ENCODE measurements at places on chromosomes 16 and 17.
A peak's percentile ranks its signal among the peaks of the same experiment; 100 is the strongest.

DNA sequence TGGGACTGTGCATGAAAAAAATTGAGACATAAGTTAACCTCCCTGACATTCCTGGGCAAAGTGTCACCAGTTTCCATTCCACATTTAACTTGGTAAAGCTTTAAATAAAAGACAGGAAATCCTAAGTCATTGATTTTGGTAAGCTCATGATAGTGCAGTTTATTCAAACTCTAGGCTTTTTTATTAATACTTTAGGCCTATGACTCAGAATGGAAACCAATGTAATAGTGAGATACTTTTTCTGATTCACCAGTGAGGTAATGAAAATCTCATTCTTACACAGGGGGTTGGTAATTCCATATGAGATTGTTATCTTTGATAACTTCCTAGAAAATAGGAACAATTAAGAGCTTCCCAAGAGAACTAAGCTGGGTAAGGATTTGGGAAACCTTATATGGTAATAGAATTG, 91.1 kb downstream of the NLK start:
- DNase-seq = no peak

GRCh38 chr17:72169823-72170222, 49.0 kb downstream of the SOX9 start:
- DNase-seq = no peak

DNA sequence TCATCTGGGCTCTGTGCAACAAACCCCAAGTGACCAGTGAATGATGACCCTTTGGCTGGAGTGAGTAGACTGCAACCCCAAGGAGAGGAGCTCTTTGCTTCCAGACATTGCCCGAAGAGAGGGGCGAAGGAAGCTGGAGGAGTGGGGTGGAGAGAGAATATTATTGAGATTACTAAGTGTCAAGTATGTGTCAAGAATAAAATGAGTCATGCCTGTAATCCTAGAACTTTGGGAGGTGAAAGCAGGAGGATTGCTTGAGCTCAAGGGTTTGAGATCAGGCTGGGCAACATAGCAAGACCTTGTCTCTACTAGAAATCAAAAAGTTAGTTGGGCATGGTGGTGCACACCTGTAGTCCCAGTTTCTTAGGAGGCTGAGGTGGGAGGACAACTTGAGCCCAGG, 142.0 kb upstream of the CCL2 start:
- DNase-seq = no peak

DNA sequence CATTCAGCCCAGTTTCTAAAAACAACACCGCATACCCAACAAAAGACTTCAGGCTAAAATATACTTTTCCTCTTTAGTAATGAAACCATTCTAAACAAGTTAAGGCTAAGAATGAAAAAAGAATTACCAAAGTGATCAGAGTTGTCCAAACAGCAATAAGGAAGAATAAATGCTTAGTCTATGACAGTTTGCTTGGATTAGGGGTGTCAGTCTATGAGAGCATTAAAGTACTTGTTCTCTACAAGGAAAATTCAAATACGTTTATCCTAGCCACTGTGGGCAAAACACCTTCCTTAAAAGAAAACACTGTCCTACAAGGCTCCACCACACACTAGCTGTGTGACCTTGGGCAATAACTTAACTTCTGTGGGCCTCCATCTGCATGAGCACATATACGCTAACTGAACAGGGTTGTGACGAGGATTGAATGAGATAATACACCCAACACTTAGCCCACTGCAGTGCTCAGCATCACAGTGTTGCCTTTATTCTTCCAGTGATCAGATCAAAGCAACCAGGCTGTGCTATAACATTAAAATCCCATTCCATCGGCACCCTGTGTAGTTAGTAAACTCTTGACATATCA, 53.6 kb downstream of the TEX2 start:
- DNase-seq = no peak

DNA sequence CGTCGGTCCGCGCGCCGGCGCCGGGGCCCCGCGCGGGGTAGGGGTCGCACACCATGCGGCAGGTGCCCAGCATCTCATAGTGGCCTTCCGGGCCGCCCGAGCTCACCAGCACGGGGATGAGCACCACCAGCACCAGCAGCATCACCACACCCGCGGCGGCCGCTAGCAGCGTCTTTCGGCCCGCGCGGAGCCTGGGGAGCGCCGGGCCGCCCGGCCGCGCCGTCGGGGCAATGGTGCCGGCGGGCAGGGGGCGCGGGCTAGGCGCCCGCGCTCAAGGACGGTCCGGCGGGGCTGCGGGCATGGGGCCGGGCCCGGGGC, 237 bp downstream of the C1QL1 start:
- DNase-seq = no peak

GRCh38 chr17:10435096-10435495, 13.3 kb upstream of the MYH8 start:
- no peak for DNase-seq

DNA sequence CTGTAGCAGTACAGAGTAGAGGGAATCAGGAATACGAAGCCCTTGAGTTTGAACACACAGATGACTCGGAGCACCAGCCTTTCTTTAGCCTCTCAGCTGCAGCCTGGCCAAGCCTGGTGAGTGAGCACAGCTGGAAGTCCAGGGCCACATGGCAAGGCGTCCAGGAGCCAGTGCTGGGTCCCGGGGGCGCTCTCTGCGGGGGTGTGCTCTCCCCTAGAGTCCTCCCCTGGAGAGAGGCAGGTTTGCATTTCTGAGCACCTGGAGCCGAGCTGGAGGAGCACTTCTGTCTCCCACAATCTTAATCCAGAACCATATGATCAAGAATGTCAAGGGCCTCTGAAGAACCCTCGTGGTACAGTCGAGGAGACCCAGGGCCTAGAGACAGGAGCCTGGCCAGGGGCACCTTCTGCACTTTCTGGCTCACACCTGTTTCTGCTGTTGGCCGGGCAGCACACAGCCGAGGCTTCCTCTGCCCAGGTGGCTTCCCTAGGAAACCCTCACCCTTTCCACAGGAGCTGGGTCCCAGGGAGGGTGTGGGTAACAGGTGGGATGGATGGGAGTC, 78.3 kb downstream of the PLD6 start:
- no peak for DNase-seq

- peak; percentile 48 for DNase-seq
Observed at GRCh38 chr16:57609541-57610401, 18.7 kb upstream of the ADGRG1 start.

DNA sequence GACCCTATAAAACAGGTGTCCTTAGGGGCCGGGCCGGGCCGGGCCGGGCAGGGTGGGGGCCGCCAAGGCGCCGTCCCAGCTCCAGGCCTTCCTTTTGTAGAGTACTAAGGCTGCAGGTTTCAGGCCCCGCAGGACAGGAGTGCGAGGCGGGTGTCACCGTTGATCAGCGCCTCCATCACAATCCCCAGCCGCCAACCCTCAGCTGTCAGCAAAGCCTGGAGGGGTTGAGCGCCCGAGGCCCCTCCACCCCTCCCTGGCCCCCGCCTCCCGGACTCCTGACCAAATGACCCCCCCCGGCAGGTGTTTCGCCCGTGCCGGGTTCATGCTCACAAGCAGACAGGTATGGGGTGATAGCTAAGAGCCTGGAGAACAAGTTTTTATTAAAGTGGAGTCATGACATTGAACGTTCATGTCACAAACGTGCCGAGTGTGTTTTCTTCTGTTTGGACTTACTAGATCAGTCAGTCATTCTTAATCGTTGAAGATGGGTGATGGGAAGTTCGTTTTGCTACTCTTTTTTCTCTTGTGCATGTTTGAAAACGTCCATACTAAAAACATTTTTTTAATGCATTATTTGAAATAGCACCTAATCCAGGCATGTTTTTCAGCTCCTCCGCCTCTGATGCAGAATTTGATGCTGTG, 534 bp downstream of the ARL2BP start:
- DNase-seq = no peak

GRCh38 chr17:3695129-3695722, 729 bp downstream of the P2RX5 start:
- DNase-seq = no peak

DNA sequence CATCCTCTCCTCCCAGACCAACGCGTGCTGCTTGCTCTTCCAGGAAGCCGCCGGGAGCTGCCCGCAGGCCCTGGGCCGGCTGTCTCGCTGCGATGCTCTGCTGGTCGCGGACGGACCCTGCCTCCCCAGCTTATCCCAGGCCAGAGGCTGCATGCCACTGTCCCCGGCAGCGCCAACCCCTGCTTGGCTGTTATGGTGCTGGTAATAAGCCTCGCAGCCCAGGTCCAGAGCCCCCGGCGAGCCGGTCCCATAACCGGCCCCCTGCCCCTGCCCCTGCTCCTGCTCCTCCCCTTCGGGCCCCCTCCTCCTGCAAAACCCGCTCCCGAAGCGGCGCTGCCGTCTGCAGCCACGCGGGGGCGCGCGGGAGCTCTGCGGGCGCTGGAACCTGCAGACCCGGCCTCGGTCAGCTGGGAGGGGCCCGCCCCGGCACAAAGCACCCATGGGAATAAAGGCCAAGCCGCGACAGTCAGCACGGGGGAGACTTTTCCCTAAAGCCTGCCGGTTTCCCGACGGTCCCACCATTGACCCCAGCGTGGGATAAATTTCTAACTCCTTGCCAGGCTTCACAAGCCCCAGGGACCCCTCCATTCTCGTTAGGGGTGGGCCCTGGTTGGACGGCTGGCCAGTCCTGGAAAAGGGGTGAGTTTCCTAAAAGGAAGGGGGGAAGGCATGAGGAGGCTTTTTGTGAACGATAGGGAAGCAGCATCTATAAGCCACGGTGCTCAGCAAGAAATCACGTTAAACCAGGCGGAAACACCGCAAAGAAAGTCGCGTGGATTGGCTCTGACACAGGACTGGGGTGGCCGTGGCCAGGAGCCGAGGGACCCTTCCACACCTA, 11.2 kb downstream of the ENPP7 start:
- DNase-seq = peak; percentile 83

- peak; percentile 84 for DNase-seq
Observed at GRCh38 chr17:27455914-27456680, at the start of gene KSR1. KSR1 (plus strand) TSS chr17:27456448; CDS start chr17:27456644, 196 bp downstream.

DNA sequence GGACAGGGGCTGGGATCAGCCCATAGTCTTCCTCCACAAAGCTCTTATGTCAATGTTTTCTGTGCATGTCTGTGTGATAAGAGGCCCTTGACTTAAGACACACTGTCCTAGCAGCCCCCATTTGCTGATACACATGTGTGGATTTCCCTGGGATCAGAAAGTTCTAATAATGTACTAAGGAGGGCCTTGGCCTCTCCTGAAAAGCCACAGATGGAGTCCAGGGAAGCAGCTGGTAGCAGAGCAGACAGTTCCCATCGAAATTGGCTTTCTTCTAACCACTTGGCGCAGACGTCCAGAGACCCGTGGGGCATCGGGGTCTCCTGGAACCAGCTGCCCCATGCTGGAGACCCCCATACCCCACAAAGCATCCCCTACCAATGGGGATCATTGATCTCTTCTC, 4.3 kb upstream of the GP2 start:
- DNase-seq = no peak

- DNase-seq = no peak
Observed at GRCh38 chr17:1577182-1577581, 14.6 kb upstream of the PITPNA start.

DNA sequence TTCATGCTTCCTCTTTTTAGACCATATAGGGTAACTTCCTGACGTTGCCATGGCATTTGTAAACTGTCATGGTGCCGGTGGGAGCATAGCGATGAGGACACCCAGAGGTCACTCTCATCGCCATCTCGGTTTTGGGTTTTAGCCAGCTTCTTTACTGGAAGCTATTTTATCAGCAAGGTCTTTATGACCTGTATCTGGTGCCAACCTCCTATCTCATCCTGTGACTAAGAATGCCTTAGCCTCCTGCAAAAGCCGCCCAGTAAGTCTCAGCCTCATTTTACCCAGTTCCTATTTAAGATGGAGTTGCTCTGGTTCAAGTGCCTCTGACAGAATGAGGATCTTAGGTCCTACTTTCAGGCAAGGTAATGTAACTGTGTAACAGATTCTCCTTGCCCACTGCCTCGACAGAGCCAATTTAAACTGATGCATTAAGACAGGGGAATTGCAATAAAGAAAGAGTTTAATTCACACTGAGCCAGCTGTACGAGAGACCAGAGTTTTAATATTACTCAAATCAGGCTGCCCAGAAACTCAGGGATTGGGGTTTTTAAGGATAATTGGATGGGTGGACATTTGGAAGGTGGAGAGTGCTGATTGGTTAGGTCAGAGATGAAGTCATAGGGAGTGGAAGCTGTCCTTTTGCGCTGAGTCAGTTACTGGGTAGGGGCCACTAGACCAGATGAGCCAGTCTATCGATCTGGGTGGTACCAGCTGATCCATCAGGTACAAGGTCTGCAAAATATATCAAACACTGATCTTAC, 59.9 kb upstream of the ATF7IP2 start:
- no peak for DNase-seq

- no peak for DNase-seq
Observed at GRCh38 chr17:5672141-5672540, 87.8 kb upstream of the NLRP1 start.

DNA sequence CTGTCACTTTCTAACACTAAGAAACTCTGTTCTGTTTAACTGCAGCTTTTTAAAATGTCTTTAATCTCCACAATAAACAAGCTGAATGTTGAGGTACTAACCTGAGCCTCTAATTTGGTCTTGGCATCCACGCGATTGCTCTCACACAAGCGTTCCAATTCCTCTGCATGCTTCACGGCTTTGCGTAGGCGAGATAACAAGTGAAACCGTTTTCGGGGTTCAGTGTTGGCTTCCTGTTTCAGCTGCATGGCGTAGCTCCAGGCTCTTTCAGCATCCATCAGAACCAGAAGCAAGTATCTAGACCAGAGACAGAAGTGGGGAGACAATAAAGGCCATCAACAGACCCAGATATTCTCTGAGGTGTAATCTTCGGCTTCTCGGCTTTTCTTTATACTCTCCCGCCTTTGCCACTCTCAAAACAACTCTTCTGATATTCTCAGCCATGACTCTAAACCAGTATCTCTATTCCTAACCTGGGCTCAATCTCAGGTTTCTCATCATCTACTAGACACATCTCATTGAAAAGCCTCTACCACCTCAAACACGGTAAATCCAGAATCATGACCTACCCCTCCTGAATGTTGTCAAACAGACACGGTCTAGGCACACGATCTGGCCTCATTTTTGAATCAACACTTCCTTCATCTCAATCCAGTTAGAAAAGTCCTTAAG, 8.3 kb downstream of the SRP68 start:
- no peak for DNase-seq

GRCh38 chr17:28963055-28963611, 11.8 kb upstream of the PHF12 start:
- no peak for DNase-seq

GRCh38 chr17:18910881-18911280, 41.1 kb upstream of the SLC5A10 start:
- no peak for DNase-seq

DNA sequence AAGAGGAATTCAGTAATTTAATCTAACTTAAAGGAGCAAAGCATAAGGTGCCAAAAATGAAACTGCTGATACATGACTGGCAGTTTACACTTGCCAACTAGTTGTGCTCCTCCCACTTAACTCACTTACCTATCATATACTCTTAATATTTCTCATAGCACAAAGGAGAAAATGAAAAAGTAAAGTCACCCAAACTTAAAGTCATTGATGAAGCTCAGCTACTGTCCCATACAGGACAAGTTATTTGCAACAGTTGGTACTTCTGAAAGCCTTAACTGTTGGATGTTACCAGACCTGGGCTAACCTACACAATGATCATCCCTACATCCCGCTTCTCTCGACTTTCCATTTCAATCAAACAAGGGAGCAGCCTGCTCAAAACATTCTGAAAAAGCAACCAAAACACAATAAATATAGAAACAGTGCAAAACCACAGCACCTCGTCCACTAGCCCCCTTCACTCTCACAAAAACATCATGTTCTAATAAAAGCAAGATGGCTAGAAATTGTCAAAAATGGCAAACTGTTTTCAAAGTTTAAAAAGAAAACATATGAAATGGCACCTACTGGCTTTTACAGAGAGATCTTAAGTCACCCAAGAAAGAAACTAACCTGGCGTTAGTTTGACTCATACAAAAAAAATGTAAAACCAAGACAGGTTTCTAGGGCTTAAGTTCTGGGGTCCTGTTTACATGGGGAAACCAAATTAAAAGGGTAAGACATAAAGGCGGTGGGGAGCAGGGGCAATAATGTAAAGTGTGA, 868 bp downstream of the MED13 start:
- no peak for DNase-seq

Data from activated T-cell treated with anti-CD3 and anti-CD28 coated beads, Interleukin-2, amount 50 U/mL, for 1 hour (primary cell).